ENCODE measurements at places on chromosomes 4 and X.
A peak's percentile ranks its signal among the peaks of the same experiment; 100 is the strongest.

- no peak for DNase-seq
Measured at GRCh38 chr4:16764622-16765021, 133.8 kb downstream of the LDB2 start.

GRCh38 chrX:78673246-78673645 lies 14.1 kb upstream of the RTL3 start:
- DNase-seq, result no peak

DNA sequence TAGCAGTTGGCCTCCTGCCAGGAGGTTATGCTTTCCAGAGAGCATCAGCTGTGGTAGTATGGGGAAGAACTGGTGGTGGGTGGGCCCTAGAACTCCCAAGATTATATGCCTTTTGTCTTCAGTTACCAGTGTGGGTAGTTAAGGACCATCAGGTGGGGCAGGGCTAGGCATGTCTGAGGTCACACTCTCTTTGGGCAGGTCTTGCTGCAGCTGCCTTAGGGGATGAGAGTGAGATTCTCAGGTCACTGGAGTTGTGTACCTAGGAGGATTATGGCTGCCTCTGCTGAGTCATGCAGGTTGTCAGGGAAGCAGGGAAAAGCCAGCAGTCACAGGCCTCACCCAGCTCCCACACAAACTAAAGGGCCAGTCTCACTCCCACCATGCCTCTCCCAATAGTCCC lies 172.9 kb upstream of the GYPA start:
- DNase-seq, result no peak

DNA sequence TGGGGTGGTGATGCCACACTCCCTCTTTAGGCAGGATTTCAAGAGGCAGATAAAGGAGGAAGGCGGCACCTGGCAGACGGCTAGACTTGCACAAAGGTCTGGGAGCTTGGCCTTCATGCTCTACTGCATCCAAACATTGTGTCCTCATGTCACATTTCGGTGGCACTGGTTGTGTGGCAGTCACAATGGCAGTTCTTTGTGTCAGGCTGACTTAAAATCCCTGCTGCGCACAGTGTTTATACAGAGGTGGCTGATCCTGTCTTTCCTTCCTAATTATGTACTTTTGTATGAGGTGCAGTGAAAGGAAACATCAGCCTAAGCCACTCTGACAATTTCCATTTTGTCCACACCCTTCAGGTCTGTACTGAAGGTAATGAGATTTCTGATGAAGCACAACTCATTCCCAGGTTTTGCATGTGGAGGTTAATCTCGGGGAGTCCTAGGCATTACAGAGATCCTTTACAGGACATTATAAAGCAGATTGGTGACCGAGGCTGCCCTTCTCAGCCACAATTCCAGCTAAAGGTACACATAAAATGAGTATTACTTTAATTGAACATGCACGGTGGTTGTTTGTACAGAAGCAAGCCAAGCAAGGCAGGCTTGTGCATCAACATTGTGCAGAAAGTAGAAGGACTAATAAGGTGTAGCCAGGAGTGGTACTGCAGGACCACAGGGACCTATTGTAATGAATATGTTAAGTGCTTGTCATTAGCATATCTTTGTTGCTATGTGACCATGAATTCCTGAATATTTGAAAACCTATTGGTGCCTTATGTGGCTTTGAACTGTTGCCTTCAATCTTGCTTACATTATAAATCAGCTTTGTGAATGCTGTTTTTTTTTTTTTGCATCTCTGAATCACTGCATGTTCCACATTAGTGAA lies 147.6 kb downstream of the STK32B start:
- no peak for DNase-seq

- peak; percentile 79 for DNase-seq
Measured at GRCh38 chr4:174631901-174632758, 109.8 kb upstream of the HPGD start.

- no peak for DNase-seq
Measured at GRCh38 chr4:142144813-142145212, 508.4 kb downstream of the IL15 start.

GRCh38 chr4:8115916-8116315 lies 42.7 kb downstream of the ABLIM2 start:
- DNase-seq, result no peak
